ENCODE measurements at places on chromosomes 2 and 18. TPM values are rescaled to one million over a fixed set of nuclear protein-coding genes. Genes with fewer than 3 reads are reported as not detected.
A peak's percentile ranks its signal among the peaks of the same experiment; 100 is the strongest.

GRCh38 chr2:74066491-74067203, 81.1 kb downstream of the BOLA3 start:
- no peak for ATAC-seq

DNA sequence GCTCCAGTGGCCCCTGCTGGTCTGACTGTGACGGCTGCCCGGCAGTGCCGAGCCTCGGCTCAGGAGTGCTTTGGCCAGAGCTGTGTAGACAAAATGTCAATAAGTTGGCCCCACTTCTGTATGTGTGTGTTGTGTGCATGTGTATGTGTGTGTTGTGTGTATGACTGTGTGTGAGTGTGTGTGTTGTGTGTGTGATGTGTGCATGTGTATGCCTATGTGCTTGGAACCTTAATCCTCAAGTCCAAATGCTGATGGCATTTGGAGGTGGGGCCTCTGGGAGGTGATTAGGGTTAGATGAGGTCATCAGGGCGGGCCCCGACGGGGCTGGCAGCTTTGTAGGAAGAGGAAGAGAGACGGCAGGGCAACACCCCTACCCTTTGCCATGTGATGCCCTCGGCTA, 269.0 kb downstream of the DCDC2C start:
- ATAC-seq: no peak

- no peak for ATAC-seq
Measured at GRCh38 chr2:225995796-225996461, 596.4 kb downstream of the NYAP2 start.

GRCh38 chr2:134262684-134263083, 8.8 kb downstream of the MGAT5 start:
- ATAC-seq: no peak

- no peak for ATAC-seq
Measured at GRCh38 chr2:36163520-36164254, 191.9 kb upstream of the CRIM1 start.

DNA sequence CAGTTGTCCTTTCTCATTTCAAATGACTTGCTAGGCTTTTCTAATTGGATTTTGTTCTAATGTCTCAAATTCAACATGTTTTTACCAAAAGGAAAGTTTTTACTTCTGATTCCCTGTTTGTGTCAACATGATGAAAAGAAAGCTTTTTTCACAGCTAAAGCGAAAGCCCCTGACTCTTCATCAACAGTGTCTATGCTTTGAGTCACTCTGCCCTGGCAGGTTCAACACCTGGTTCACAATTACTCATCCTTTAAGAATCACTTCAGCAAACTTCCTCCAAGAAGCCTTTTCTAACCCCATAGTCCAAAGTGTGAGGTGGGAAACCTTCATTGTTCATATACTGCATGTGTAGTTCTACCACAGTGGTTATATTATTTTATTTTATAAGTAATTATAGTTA, 7.6 kb upstream of the DSG2 start:
- ATAC-seq: no peak

GRCh38 chr2:170235860-170236679, 58.1 kb downstream of the MYO3B start:
- peak; percentile 87 for ATAC-seq

- no peak for ATAC-seq
Measured at GRCh38 chr2:137986268-137986667, 22.0 kb downstream of the HNMT start.

GRCh38 chr18:12307701-12308385, at the start of gene TUBB6:
TSS of gene TUBB6 (plus strand) at chr18:12308241. CDS start at chr18:12308293, 52 bp downstream.
- ATAC-seq: peak; percentile 81

- ATAC-seq: no peak
Measured at GRCh38 chr2:44371445-44371844, 9.7 kb downstream of the CAMKMT start.

GRCh38 chr2:9951522-9952285, at the start of gene GRHL1:
TSS of gene GRHL1 (plus strand) at chr2:9951693. CDS start at chr2:9951834, 141 bp downstream.
- peak; percentile 95 for ATAC-seq

GRCh38 chr18:11183637-11184036, 34.3 kb upstream of the PIEZO2 start:
- ATAC-seq: no peak

GRCh38 chr2:40127146-40127545, 324.7 kb downstream of the SLC8A1 start:
- no peak for ATAC-seq

GRCh38 chr2:40037303-40037702, 258.2 kb upstream of the THUMPD2 start:
- ATAC-seq: no peak

DNA sequence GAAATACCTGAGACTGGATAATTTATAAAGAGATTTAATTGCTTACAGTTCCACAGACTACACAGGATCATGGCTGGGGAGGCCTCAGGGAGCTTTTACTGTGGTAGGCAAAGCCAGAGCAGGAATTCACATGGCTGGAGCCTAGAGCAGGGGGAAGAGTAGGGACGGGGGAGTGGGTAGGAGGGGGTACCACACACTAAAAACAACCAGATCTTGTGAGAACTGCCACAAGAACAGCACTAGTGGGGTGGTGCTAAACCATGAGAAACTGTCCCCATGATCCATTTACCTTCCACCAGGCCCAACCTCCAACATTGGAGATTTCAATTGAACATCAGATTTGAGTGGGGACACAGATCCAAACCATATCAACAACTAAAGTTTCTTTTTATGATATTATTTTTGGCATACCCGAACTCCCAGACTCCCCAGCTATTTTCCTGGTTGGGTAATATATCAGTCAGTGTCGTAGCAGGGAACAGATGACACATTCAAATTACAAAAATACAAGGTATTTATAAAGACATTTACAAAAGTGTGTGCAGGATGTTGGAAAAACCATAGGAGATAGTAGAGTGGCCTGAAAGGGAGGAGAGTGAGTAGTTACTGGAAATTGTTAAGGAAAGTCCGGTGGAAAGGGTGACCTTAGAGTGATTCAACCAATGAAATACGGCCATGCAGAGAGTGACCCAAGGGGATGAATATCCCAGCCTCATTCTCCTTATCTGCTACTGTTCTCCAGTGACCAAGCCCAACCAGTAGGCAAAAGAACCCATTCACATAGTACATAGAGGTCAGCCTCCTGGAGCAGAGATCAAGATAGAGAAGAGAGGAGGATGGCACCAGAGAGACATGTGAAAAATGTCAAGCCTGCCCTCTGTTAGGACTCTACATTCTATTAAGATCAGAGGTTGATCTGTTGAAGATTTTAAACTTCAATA, 8.8 kb downstream of the RPL37A start:
- peak; percentile 16 for ATAC-seq

DNA sequence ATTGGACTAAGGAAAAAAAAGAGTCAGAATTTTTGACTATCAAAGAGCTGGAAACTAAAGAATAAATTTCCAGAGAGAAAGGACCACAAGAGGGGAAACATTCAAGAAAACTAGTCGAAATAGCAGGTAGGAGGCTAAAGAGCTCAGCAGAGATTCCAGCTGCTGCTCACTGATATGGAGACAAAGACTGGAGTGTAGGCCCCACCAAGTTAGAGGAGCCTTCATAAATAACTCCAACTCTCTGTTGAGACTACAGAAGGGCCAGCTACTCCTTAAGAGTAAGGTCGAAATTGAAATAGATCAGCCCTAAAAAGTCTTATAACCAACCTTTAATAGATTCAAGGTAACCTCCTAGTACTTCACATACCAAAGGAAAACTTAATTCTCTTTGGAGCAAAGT, 31.1 kb downstream of the SS18 start:
- ATAC-seq: no peak

DNA sequence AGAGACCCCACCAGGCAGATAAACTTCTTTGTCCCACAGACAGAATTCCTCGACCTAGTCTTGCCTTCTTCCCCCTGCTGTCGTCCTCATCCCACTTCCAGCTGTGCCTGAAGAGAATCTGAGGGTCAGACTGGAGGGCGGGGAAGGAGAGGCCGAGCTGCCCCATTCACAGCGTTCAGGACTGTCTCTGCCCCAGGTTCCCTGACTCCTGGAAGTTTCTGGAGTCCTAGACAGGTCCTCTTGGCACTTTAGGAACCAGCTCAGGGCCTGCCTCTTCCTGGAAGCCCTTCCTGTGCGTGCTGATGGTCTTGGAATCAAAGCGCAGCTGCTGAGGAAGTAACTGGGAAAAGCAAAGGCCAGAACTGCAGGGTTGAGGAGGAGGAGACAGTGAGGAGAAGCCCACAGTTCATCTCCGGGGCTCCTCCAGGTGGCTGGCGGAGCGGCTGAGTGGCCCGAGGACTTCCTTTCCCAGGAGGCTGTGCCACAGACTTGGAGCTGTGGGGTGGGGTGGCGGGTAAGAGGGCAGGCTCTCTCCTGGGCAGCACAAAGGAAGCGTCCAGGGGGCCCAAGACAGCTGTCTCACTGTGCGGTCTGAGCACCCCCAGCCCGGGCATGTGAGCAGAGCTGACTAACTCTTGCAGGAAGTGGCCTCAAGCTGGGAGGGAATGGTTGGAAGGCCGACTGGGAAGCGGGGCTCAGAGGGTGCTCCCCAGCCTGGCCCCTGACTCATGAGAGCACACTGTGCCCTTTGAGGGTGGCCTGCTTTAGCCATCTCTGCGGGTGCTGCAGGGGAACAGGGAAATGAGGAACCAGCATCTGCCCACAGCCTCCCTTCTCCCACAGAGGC, 39.5 kb downstream of the SDC1 start:
- ATAC-seq: peak; percentile 88

- ATAC-seq: no peak
Measured at GRCh38 chr2:230995821-230996220, at the start of gene SPATA3. TSS of gene SPATA3 (plus strand) at chr2:230996121. CDS start at chr2:230996234, 113 bp downstream.

GRCh38 chr2:66573416-66573815, 138.5 kb downstream of the MEIS1 start:
- no peak for ATAC-seq

DNA sequence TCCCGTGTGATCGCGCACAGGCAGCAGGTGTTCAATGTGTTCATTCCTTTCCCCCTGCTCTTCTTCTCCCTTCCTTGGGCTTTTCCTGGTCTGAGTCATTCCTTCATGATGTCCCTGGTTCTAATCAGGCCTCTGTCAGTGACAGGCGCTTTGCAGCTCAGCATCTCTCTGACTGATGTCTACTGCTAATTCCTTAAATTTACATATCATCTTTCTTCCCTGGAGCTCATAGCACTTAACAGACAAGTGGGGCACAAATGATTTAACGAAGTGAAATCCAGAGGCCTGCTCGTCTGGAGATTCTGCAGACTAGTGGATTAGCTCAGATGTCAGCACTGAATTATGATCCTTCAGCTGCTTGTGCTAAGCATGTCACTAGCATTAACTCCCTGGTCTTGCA, 77.9 kb downstream of the NRP2 start:
- no peak for ATAC-seq

GRCh38 chr18:63356272-63356896, 10.6 kb downstream of the KDSR start:
- no peak for ATAC-seq

DNA sequence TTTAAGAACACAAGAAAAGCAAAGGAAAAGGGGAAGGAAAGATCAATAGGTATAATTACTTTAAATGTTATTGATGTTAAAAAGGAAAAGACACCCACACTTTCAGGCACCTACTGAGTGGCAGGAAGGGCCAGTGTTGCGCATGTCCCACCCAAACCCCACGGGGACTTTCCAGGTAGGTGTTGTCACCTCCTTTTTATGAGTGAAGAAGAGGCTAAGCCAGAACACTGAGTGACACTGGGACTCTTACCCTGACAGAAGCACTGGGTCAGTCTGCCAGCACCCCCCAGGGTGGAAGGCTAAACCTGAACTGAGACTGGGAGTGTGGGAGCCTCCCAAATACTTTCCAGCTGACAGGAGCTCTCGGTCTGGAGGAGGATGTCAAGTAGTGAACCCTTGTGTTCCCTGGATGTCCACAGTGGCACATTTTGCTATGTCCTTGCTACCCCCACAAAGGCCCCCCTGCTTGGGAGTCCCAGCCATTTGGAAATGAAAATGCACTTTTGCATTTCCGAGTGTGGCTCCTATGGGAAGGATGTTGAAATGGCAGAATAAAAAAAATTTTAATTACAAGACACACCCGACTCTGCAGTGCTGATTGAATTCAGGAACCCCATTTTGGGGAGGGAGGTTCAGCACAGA, 90.9 kb upstream of the SMAD2 start:
- no peak for ATAC-seq

DNA sequence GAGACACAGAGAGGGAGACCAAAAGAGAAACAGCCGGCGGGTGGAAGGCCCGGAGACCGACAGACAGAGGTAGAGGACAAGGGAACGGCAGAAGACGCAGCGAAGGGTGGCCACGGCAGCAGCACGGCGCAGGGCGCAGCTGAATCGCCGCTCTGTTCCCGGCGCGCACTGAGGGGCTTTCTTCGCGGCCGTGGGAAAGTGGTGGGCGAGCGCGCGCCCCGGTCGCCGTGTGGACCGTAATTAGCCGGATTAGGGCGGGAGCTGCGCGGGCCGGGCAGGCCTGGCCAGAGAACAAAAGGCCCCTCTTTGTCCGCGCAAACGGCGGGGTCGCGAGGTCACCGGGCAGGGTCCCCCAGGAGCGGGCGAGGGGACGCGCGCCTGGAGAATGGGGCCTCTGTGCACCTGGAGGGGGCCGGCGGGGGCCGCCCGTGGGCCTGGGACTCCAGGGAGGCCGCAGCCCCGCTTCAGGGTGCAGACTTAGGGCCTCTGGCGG, 158.3 kb downstream of the ZFP36L2 start:
- no peak for ATAC-seq

DNA sequence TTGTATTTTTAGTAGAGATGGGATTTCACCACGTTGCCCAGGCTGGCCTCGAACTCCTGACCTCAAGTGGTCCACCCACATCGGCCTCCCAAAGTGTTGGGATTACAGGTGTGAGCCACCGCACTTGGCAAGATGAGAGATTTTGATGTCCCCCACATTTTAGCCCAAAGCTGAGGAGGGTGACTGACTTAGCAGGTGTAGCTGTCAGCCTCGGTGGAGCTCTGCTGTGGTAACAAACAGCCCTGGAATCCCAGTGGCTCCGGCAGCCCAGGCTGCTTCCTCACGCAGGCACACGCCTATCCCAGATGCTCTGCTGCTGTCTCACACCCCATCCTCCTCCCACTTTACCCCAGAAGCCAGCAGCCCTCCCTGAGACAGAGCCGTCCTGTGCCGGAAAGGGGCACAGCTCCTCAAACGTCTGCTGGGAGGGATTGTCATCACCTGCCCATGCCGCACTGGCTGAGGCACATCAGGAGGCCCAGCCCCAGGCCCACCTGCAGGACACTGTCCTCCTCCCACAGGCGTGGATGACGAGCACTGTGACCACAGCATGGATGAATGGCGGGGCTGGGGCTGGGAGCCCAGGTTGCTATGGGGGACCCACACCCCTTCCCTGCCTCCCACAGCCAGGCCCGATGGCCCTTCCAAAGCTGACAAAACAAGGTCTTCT, 10.6 kb upstream of the BOK start:
- no peak for ATAC-seq

The TTC31 gene
- 12.4 TPM for total RNA-seq

The KCNG2 gene
- total RNA-seq: not detected

The C2orf72 gene
- total RNA-seq: 7.9 TPM

The GALNT13 gene
- 11.0 TPM for total RNA-seq

The C2orf78 gene
- not detected for total RNA-seq

The ANKRD36C gene
- total RNA-seq: 29.6 TPM

The SLC4A3 gene
- 2.1 TPM for total RNA-seq

The ELOA2 gene
- total RNA-seq: 0.45 TPM

The NPPC gene
- 5.6 TPM for total RNA-seq

The CERKL gene
- total RNA-seq: 1.0 TPM

The SALL3 gene
- total RNA-seq: 0.10 TPM

The CLASP1 gene
- 44.5 TPM for total RNA-seq

The PARD6G gene
- total RNA-seq: 6.7 TPM

All from motor neuron (in vitro differentiated cells).